ENCODE measurements at places on chromosomes 16 and 17. TPM values are rescaled to one million over a fixed set of nuclear protein-coding genes. Genes with fewer than 3 reads are reported as not detected.

Gene TADA2A
- 18.6 TPM for total RNA-seq

Gene NXPH3
- 1.8 TPM for total RNA-seq

DNA sequence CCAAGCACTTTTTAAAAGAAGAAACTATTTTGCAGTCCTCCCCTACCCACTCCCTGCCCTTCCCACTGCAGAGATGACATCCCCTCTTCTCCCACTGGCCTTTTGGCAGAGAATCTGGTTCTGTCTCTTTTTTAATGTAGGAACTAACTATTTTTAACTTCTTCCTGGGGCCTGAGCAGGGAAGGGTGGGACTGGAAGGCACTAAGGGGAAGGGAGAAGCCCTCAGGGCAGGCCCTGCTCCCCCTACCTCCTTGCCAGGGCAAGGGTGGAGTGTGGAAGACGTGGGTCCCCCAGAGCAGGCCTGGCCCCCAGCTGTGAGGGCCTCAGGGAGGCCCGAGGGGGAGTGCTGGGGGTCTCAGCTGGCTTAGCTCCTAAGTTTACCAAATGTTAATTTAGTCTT, 19.5 kb downstream of the UNC13D start:
- no peak overlapping the region for H3K4me3 ChIP-seq
- peaks cover 10% of the 10 kb centered on the region for H3K4me1 ChIP-seq
- peak; percentile 92 for DNase-seq
- no peak overlapping the region for H3K27ac ChIP-seq
- H3K36me3 ChIP-seq: peaks cover 14% of the 10 kb centered on the region

GRCh38 chr17:37310940-37311339, 64.8 kb upstream of the C17orf78 start:
- H3K4me1 ChIP-seq: no peaks in the 10 kb centered on the region
- H3K27ac ChIP-seq: no peak overlapping the region
- DNase-seq: no peak
- H3K36me3 ChIP-seq: peaks cover 2% of the 10 kb centered on the region
- H3K27me3 ChIP-seq: no peaks in the 10 kb centered on the region

DNA sequence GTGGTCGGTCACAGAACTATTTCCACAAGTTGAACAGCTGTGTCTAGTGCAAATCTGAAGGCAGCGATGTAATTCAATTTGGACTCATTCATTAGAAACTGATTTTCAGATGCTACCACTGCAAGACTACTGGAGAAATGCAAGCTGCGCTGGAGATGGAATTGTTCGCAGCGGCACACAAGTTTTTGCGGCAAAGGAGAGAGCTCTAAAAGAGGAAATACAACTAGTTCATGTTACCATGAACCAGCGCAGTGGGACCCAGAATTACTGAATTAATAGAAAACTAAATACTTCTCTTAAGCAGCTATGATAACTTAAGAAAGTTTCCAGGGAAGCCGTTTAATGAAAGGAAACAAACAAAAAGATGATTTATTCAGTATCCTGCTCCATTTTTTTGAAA, 1.9 kb downstream of the CREBBP start:
- no peak for DNase-seq
- H3K4me1 ChIP-seq: peaks cover 23% of the 10 kb centered on the region
- H3K27ac ChIP-seq: no peak overlapping the region
- H3K36me3 ChIP-seq: peaks cover 4% of the 10 kb centered on the region

DNA sequence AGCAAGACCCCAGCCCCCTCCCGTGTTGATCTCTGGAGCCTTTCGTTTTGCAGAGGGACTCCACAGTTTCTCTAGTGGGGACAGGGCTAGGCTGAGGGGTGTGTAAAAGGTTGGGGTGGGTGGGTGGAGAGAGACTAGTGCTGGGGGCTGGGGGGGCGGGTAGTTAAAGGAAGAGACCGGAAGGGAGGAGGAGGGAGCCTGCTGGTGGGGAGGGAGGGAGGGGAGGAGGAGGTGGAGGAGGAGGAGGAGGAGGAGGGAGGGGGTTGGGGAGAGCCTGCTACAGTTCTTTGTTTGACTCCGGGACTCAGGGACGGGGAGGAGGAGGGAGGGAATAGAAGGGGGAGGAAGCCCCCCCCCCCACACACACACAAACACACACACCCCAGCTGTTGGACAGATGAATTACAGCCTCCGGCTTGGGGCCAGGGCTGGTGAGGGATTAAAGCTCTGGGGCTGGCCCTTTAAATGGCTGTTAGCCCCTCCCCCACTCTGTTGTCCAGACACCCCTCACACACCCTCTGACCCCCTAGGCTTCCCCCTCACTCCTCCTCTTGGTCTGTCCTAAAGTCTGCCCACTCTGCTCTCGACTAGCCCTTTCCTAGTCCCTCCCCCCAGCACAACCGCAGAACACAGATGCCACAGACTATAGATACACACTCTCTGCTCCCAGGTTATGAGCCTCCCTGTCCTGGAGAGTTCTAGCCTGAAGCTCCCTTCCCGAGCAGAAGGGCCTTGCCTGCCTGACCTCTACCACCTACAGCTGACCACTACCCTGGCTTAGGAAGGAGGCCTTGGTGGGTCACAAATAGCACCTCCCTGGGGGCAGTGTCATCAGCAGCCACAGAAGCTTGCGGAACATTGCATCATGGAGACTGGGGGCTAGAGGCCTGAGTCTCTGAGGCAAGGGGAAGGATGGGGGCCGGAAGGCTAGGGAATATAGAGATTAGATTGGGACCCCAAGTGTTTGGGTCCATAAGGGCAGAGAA, 4.4 kb downstream of the KDM6B start:
- DNase-seq: no peak

GRCh38 chr16:89049484-89050118, 44.1 kb upstream of the ACSF3 start:
- DNase-seq: no peak
- H3K27ac ChIP-seq: no peak overlapping the region
- H3K27me3 ChIP-seq: peaks cover 18% of the 10 kb centered on the region
- no peaks in the 10 kb centered on the region for H3K36me3 ChIP-seq
- H3K4me3 ChIP-seq: no peak overlapping the region
- peaks cover 9% of the 10 kb centered on the region for H3K4me1 ChIP-seq

DNA sequence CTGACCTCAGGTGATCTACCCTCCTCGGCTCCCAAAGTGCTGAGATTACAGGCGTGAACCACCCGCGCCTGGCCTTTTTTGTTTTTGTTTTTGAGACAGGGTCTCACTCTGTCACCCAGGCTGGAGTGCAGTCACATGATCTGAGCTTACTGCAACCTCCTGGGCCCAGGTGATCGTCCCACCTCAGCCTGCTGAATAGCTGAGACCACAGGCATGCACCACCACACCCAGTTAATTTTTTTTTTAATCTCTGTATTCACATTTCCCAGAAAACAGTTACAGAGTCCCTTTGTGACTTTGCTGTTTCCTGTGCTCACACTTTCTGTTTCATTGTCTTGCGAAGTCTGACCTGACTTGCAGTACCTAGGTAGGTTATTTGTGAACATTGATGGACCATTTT, 2.7 kb downstream of the CLUAP1 start:
- H3K4me1 ChIP-seq: peaks cover 6% of the 10 kb centered on the region
- H3K36me3 ChIP-seq: peaks cover 25% of the 10 kb centered on the region
- DNase-seq: no peak
- no peaks in the 10 kb centered on the region for H3K27me3 ChIP-seq
- H3K27ac ChIP-seq: no peak overlapping the region

- H3K36me3 ChIP-seq: no peaks in the 10 kb centered on the region
- no peak overlapping the region for H3K27ac ChIP-seq
- H3K4me3 ChIP-seq: peak overlapping the region; percentile 75
- DNase-seq: peak; percentile 98
Observed at GRCh38 chr17:44362949-44363612, 572 bp downstream of the FAM171A2 start.

Gene CRYM
- total RNA-seq: 4.1 TPM

DNA sequence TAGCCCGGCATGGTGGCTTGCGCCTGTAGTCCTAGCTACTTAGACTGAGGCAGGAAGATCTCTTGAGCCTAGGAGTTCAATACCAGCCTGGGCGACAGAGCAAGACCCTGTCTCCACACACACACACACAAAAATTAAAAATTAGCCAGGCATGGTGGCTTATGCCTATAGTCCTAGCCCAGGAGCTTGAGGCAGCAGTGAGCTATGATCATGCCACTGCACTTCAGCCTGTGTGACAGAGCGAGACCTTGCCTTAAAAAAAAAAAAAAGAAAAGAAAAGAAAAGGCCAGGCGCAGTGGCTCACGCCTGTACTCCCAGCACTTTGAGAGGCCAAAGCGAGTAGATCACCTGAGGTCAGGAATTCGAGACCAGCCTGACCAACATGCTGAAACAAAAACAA, 23.9 kb downstream of the C17orf75 start:
- peaks cover 12% of the 10 kb centered on the region for H3K27me3 ChIP-seq
- no peak overlapping the region for H3K27ac ChIP-seq
- no peak overlapping the region for H3K4me3 ChIP-seq

- H3K4me3 ChIP-seq: no peak overlapping the region
- H3K4me1 ChIP-seq: no peaks in the 10 kb centered on the region
- no peak overlapping the region for H3K27ac ChIP-seq
- H3K27me3 ChIP-seq: peaks cover 12% of the 10 kb centered on the region
Observed at GRCh38 chr16:83870830-83871229, 28.1 kb upstream of the MLYCD start.

- H3K4me1 ChIP-seq: peaks cover 24% of the 10 kb centered on the region
- no peak overlapping the region for H3K27ac ChIP-seq
- no peak for DNase-seq
- no peaks in the 10 kb centered on the region for H3K27me3 ChIP-seq
- no peak overlapping the region for H3K4me3 ChIP-seq
Observed at GRCh38 chr17:64087252-64088005, 42.5 kb downstream of the ERN1 start.

Gene C1QTNF8
- not detected for total RNA-seq

- H3K4me3 ChIP-seq: no peak overlapping the region
- no peaks in the 10 kb centered on the region for H3K36me3 ChIP-seq
- H3K27ac ChIP-seq: no peak overlapping the region
- DNase-seq: no peak
- H3K4me1 ChIP-seq: no peaks in the 10 kb centered on the region
Observed at GRCh38 chr16:19479302-19479721, 42.6 kb downstream of the GDE1 start.

Gene FAM117A
- total RNA-seq: 5.3 TPM

- H3K36me3 ChIP-seq: peaks cover 6% of the 10 kb centered on the region
- H3K4me3 ChIP-seq: no peak overlapping the region
- H3K27me3 ChIP-seq: no peaks in the 10 kb centered on the region
- H3K4me1 ChIP-seq: no peaks in the 10 kb centered on the region
- DNase-seq: peak; percentile 50
Observed at GRCh38 chr16:10767127-10767526, 23.5 kb downstream of the NUBP1 start.

Gene CPHXL2
- not detected for total RNA-seq

GRCh38 chr17:12730421-12730820, 58.9 kb upstream of the ARHGAP44 start:
- H3K4me1 ChIP-seq: peaks cover 17% of the 10 kb centered on the region
- H3K4me3 ChIP-seq: no peak overlapping the region
- no peaks in the 10 kb centered on the region for H3K36me3 ChIP-seq
- DNase-seq: no peak
- peak overlapping the region; percentile 71 for H3K27ac ChIP-seq
- no peaks in the 10 kb centered on the region for H3K27me3 ChIP-seq

Gene SMPD3
- 0.72 TPM for total RNA-seq

DNA sequence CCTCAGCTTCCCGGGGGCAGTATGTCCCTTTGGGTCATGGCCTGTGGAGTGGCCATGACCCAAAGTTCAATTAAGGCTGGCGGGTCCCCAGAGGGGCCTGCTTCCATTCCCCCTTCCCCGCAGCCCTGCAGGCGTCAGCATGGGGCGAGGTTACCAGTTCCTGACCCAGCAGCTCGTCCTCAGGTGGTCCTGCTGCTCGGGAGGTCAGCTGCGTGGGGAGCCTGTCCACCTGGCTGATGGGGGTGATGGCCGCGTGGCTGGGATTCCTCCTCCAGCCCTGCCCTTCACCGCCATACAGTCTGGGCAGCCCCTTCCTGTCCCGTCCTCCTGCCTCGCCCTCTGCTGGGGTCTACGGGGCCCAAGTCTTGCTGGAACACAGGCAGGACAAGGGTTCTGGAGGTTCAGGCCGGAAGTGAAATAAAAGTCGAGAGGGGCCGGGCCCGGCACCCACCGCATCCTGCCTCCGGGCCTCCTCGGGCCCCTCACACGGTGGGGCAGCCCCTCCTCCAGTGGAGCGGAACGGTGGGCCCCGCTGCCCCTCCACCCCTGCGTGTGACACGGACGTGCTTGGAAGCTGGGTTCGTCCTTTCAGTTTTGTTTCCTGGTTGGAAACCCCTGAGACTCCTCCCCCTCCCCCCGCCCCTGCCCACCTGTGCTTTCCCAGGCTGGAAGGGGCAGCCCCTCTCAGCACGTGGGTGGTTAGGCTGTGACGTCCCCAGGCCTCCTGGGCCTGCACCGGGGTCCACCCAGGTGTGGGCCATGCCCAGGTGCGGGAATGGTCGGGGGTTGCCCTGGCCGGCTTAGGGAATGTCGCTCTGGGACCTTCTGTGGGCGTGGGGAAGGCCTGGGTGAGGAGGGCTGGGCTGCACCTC, 6.8 kb downstream of the UBALD2 start:
- no peak overlapping the region for H3K27ac ChIP-seq
- peak; percentile 75 for DNase-seq
- no peaks in the 10 kb centered on the region for H3K27me3 ChIP-seq
- H3K4me1 ChIP-seq: peaks cover 18% of the 10 kb centered on the region

GRCh38 chr17:83071966-83072562, 7.3 kb upstream of the METRNL start:
- H3K4me3 ChIP-seq: no peak overlapping the region
- DNase-seq: no peak
- no peaks in the 10 kb centered on the region for H3K36me3 ChIP-seq
- H3K4me1 ChIP-seq: peaks cover 10% of the 10 kb centered on the region
- no peaks in the 10 kb centered on the region for H3K27me3 ChIP-seq

Gene CD300LG
- total RNA-seq: not detected

- H3K4me3 ChIP-seq: no peak overlapping the region
- no peak for DNase-seq
- no peaks in the 10 kb centered on the region for H3K27me3 ChIP-seq
Observed at GRCh38 chr17:81231121-81231645, 7.7 kb downstream of the TEPSIN start.

Gene PRAC1
- total RNA-seq: 0.88 TPM

GRCh38 chr17:14068542-14069250, 608 bp upstream of the COX10 start:
- no peak for DNase-seq
- peak overlapping the region; percentile 84 for H3K27ac ChIP-seq
- no peaks in the 10 kb centered on the region for H3K36me3 ChIP-seq

DNA sequence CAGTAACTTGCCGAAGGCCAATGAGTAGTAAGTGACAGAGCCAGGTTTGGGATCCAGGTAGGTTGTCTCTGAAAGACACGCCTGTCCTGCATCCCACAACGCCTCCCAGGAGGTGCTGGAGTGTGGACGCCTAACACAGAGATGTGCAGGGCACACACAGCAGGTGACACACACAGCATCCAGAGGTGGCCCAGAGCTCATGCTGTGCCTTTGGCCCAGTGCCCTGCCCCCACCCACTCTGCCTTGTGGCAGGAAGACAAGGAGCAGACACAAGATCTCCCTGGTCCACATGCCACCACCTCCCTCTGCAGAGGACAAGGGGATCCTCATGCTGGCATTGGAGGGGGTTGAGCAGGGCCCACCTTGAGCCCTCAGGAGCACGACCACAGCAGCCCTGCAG, 14.7 kb upstream of the STH start:
- peak; percentile 51 for DNase-seq
- H3K4me3 ChIP-seq: no peak overlapping the region
- H3K36me3 ChIP-seq: no peaks in the 10 kb centered on the region
- H3K27ac ChIP-seq: no peak overlapping the region
- no peaks in the 10 kb centered on the region for H3K4me1 ChIP-seq
- peaks cover 18% of the 10 kb centered on the region for H3K27me3 ChIP-seq

GRCh38 chr17:59830846-59831486, 61.8 kb downstream of the TUBD1 start:
- H3K27ac ChIP-seq: peak overlapping the region; percentile 99
- H3K4me1 ChIP-seq: peaks cover 51% of the 10 kb centered on the region
- DNase-seq: no peak
- no peaks in the 10 kb centered on the region for H3K27me3 ChIP-seq
- H3K4me3 ChIP-seq: no peak overlapping the region
- H3K36me3 ChIP-seq: no peaks in the 10 kb centered on the region
